ENCODE measurements at places on chromosomes 3 and 15.

- no peak for DNase-seq
Measured at GRCh38 chr15:22880068-22880980, 41.9 kb downstream of the NIPA2 start.

GRCh38 chr15:34038871-34039789 lies at the start of gene AVEN:
Gene AVEN, minus strand, starts transcription at chr15:34039204. Its CDS starts 158 bp downstream, at chr15:34039046.
- no peak for DNase-seq

GRCh38 chr3:101466465-101467309 lies 46.3 kb downstream of the SENP7 start:
- DNase-seq = no peak

- no peak for DNase-seq
Measured at GRCh38 chr3:196842567-196843434, 24.9 kb upstream of the SENP5 start.

DNA sequence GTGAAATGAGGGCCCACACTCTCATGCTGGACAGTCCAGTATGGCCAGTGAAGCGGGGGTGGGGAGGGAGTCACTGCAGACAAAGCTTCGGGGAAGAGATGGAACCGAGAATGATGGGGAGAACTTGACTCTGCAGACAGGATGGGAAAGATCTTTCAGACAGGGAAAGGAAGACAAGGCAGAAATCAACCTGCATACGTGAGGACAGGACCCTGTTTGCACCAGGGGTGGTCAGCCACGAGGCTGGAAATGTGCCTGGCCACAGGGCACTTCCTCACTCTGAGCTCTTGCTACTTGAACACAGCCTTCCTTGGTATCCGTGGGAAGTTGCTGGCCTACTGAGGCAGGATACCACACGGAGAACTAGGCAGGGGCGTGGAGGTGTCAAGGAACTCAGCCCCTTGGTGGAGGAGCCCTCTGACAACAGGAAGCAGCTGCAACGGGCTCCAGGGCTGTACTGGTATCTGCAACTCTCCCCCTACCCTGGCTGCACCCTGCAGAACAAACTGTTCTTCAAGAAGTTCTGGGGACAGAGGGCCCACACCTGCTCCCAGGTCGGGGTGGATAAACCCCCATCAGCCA lies 9.3 kb upstream of the SRP14 start:
- no peak for DNase-seq

DNA sequence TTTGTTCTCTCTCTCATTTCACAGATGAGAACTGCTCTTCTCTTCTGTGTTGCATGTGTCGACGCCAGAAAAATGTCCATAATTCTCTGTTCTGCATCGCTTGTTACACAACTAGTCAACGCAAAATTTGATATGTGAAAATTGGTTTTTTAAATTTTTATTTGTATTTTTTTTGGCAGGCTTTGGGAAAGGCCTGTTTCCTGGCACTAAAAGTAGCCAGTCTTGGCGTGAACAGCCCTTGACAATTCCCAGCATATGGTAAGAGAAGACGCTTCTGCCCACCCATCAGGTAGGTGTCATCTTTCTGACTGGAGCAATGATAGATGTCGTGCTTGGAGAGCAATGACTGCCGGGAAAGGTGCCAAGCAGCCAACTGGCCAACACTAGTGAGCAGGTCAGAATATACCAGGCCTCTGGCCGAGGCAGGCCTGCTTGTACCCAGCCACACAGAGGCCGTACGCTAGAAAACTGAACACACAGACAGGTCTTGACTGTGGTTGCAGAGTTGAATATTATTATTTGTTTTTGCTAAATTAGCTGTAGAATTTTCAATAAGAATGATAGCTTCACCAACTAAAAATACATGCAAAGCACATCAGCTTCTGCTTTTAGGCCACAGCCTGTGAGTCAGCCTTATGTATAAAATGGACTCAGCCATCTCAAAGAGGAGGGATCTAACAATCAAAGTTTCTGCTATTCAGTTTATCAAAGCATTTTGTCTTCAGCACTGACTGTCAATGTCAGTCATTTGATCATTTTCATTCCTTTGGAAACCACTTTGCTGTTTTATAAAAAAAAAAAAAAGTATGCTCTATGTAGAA lies 837.5 kb downstream of the MCTP2 start:
- no peak for DNase-seq

DNA sequence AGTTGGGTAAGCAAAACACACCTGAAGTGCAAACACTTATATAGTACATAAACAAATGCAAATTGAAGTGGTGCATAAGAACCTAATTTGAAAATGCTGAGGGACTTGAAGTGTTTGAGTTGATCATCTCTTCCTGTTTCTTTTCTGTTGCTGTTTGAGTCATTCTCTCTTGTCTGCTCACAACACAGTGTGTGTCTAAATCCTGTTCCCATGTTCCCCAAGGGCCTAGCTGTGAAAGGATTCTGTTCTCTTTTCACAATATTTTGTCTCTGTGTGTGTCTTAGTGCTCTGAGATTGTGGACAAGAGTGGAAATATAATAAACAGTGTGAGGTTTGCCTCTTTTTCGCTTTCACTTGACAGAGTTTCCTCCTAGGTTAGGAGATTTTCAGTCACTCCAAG lies 6.1 kb downstream of the CD96 start:
- no peak for DNase-seq

GRCh38 chr15:33982516-33982915 lies 14.2 kb downstream of the CHRM5 start:
- no peak for DNase-seq

DNA sequence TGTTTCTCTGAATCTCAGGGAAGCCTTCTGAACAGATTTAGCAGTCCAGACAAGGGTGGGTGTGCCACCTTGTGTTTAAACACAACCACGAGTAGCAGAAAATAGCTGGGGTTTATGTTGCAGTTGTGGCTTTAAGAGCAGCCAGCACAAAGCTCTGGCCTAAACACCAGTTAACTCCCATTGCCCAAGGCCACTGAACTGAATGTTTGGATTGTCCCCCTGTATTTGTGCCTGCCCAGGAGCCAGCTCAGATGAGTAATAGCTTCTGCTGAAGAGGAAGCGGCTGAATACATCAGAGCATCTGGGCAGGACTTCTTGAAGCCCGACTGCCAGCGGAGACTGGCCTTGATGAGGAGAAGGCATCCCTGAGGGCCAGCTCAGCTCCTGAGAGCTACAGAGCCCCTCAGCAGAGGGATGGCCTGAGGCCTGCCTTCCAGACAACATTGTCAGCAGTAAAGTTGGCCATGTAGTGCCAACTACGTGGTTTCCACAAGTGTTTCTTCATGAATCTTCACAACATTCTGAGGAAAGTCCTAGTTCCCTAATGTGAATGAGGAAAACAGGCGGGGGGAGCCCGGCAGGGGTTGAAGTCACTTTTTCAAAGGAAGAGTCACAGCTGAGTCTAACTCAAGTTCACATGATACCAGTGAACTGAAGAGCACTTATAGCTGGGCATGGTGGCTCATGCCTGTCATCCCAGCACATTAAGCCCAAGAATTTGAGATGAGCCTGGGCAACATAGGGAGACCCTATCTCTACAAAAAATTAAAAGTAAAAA lies 65.8 kb upstream of the ZBTB38 start:
- peak; percentile 16 for DNase-seq

GRCh38 chr3:184389935-184390528 lies 10.2 kb downstream of the CHRD start:
- DNase-seq = no peak

DNA sequence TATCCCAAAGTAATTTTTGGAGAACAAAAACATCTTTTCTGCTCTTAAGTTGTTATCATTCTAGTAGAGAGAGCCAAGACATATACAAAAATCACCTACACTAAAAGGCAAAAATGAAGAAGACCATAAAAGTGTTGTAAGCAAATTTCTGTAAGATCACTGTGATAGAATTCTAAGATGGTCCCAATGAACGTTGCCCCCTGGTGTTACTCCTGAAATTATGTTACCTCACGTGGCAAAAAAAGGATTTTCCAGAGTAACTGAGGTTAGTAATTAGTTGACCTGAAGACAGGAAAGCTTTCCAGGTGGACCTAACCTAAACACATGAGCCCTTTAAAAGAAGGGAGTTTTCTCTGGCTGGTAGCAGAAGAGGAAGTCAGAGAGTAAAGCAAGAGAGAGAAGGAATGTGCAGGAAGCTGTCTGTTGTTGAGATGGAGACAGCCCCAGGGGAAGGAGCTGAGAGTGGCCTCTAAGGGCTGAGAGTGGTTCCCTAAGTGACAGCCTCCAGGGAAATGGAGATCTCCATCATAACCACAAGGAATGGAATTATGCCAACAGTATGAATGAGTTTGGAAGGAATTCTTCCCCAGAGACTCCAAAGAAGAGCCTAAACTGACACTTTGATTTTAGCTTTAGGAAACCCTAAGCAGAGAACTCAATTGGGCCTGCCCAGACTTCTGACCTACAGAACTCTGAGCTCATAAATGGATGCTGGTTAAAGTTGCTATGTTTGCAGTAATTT lies 205.9 kb downstream of the CD47 start:
- DNase-seq = no peak

- DNase-seq = no peak
Measured at GRCh38 chr3:54138937-54139547, 16.7 kb downstream of the CACNA2D3 start.

DNA sequence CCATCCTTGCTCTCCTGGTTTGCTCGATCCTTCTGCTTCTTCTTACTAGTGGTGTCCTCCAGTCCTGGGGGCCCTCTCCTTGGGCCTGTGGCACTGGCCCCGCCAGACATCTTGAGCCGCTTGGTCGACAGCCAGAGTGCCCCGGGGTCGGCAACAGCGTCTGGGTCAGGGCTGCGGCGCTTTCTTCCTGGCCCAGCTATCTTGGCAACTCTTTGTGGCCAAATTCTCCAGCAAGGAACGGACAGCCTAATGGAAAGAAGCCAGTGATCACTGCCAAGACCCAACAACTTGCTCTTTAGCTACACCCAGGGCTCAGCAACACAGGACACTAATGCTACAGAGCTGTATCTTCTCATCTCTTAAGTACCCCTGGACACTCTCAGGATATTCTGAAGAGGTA lies 1.6 kb downstream of the USP19 start:
- DNase-seq = no peak

DNA sequence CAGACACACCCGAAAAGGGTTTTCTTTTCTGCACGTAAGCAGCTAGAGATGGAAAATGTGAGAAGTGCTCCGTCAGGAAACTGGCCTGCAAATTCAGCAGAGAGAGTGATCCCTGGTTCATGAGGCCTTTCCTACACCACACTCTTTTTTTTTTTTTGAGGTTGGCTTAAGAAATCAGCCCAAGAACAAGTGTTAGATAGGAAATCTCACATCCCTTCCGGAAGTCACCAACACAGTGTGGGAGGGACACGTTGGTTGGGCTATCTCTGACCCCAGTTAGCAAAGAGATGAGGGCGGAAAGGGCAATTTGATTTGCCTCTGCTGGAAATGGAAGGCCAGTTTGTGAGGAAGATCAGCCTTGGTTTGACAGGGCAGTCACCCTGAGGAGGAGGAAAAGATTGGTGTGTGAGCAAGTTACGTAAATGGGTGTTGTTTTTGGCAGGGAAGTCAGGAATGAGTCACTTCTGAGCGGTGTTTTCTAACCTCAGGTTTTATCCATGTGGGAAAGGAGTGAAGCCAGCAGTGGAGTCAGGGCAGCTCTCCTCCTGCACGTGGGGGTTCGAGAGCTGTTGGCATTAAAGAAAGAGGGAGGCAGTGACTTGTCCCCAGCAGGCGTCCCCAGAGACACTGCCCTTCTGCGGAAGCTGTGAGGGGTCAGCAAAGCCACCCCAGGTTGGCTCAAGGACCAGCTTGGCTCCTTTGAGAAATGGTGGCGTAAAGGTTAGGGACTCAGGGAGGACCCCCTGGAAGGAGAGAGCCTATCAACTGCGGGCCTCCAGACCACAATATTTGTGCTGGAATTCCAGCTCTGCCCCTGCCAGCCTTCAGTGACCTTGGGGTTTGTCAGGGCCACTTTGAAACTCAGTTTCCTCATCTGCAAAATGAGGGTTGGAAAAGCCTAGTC lies 237.6 kb upstream of the BHLHE40 start:
- DNase-seq = no peak

DNA sequence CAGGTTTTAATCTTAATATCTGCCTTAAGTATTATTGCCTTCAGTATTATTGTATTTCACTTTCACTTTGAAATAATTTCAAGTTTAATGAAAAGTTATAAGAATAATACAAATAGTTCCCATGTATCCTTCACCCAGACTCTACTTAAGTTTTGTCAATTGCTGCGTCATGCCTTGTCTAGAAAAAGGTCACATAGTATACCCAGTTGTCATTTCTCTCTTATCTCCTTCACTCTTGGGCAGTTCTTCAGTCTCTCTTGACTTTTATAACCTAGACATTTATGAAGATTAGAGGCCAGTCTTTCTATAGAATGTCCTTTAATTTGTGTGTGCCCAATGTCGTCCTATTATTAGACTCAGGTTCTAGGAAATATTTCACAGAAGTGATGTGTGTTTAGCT lies 367.7 kb downstream of the LSAMP start:
- no peak for DNase-seq

DNA sequence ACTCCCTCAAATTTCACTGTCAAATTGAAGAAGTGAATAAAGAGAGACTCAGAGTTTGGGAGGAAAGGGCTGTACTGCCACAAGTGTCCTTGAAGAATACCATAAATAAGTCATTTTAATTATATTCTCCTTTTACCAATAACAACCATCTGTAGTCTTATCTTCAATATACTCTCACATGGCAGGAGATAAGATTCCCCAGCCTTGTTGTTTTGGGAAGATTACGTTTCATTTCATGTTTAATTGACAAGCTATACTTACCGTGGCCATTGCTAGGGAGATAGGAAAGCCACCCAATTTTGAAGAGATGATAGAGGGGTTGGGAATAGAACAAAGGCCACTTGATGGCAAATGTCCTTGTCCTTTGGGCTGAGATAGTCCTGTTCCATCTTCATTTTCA lies 2.3 kb downstream of the MINDY4B start:
- DNase-seq = no peak

- DNase-seq = no peak
Measured at GRCh38 chr15:58247855-58248842, 110.0 kb downstream of the AQP9 start.

DNA sequence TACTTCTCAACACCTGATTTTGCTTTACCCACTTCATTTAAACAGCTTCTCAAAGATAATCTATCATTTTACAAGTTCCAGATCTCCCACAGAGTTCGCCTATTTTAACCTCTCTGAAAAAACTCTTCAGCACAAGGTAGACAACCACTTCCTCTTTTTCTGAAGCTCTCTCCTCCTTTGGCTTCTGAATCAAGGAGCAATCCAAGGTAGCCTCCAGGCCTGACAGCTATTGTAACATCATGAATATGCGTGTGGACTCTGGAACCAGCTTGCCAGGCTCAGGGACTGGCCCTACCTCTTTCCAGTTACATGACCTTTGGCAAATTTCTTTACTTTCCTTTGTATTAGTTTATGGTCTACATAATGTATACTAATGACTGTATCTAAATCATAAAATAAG lies 405.9 kb upstream of the ZNF385D start:
- no peak for DNase-seq

- no peak for DNase-seq
Measured at GRCh38 chr15:58526647-58527192, 94.9 kb downstream of the LIPC start.

GRCh38 chr3:17050071-17050470 lies 165.3 kb downstream of the PLCL2 start:
- no peak for DNase-seq

Data from GOT3 (cell line).